ENCODE measurements at places on chromosomes 12 and 14.

GRCh38 chr14:68492381-68493151, 300.3 kb downstream of the ZFP36L1 start:
- DNase-seq, result no peak

- no peak for DNase-seq
Measured at GRCh38 chr12:11667171-11667570, 17.7 kb downstream of the ETV6 start.

DNA sequence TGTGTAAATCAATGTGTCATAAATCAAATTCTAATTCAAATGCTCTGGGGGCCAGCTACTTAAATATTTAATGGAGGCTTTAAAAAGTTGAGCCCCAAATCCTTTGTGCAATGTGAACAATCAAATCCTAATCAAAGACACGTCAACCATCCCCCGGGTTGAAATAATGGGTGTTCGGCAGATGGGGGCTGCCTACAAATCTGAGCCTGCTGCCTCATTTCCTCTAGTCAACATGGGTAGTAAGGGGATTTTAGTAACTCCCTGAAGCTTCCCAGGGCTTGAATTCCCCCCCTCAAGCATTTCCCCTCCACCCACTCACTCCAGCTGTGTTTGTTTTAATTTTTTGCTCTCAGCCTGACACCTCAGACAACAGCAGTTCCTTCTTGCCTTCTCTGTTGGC, 37.8 kb downstream of the SRRM4 start:
- DNase-seq, result no peak

- DNase-seq, result peak; percentile 41
Measured at GRCh38 chr14:67820428-67820971, 921 bp downstream of the RAD51B start.

- DNase-seq, result no peak
Measured at GRCh38 chr12:23222801-23223200, 597.8 kb downstream of the ETNK1 start.

DNA sequence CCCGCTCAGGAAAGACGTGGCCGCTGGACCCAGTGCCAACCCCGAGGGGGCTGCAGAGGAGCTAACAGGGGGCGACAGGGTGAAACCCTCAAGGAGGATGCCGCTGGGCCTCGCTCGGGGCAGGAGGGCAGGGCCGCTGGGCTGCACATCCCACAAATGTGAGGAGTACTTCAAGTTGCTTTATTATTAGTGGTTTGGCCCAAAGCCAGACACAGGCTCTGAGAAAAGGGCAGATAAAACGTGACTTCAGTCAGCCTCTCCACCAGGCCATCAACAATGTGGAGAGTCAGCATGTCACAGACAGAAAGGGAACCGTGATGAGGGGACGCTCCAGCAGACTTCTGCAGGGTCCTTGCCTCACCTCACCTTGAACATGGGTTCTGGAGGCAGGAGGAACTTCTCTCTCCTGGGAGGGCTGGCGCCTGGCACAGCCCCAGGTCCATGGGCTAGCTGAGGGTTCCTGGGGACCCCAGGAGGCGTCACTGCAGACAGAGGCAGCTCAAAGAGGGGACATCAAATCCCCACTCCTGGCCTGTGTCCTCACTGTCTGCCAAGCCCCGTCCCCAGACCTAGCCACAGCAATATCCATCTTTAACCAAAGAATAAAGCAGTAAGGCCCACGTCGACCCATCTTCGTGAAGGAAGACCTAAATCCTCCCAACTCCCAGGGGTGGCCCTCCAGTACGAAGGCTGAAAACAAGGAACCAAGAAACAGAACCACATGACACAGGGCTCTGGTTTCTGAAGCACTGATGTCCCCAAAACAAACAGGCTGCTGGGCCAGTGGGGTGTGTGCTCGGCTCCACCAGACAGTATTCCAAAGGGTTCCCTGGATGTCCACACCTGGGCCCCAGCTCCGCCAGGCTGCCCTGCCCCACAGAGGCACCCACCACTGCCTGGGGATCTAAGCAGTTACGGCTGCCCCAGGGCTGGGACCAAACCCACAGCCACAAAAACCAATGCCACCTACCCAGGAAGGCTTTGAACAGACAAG, 35.1 kb downstream of the CCDC85C start:
- DNase-seq, result no peak

GRCh38 chr14:39083127-39083526, 19.9 kb downstream of the SEC23A start:
- no peak for DNase-seq
